ENCODE measurements at places on chromosomes 11 and 22.

- DNase-seq, result no peak
These were observed 897.2 kb downstream of the TBC1D22A start for GRCh38 chr22:47659467-47660223.

GRCh38 chr11:46302866-46303265, 25.4 kb downstream of the CREB3L1 start:
- no peak for DNase-seq

DNA sequence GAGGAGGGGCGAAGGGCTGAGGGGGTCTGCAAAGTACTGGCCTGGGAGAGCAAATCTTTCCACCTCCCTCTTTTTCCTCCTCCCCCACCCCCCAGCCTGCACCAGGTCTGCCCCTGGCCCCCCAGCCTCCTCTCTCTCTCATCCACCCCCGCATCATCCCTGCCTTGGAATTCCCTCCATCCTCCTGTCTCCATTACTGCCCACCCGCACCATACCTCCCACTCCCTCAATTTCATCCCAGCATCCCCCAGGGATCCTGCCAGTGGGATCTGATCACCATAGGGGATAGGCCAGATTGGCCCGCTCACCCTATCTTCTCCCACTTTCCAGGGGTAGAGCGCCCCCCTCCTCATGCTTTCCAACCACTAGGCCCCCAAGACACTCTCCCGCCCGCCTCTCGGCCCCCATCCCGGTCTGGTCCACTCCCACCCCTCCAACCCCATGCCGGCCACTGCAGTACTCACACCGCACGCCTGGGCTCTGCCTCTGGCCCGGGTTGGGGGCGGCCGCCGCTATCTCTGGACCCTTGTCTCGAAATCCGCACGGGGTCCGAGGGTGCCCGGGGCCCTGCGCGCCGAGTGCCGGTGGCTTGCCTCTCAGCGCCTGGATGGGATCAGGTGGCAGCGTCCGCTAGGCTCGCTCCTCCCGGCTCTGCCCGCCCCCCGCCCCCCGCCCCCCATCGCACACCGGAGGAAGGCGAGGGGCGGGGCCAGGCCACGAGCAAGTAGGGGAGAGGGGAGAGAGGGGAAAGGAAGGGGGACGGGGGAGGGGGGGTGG, at the start of gene GAL3ST3:
TSS of gene GAL3ST3 (minus strand) at position 615 of the 777 bp plus-strand sequence. CDS start 3,746 bp downstream, outside the sequence.
- DNase-seq, result no peak

GRCh38 chr11:70913715-70914231, 338.6 kb downstream of the SHANK2 start:
- DNase-seq, result no peak

Measured in hepatic stellate cell (primary cell).